ENCODE measurements at places on chromosomes 2 and 18. TPM values are rescaled to one million over a fixed set of nuclear protein-coding genes. Genes with fewer than 3 reads are reported as not detected.

Gene LRRC30
- total RNA-seq: not detected

- DNase-seq: peak; percentile 59
Observed at GRCh38 chr2:239035997-239036731, 188.3 kb downstream of the TWIST2 start.

Gene LYG1
- total RNA-seq: 0.93 TPM

GRCh38 chr2:165745916-165746315 lies 48.1 kb downstream of the GALNT3 start:
- no peak for DNase-seq

Gene ZSCAN30
- 15.0 TPM for total RNA-seq

Gene YWHAQ
- 229 TPM for total RNA-seq

Gene NIF3L1
- total RNA-seq: 18.4 TPM

Gene NEU2
- not detected for total RNA-seq

Gene FHOD3
- total RNA-seq: 0.55 TPM

GRCh38 chr2:113278073-113278741 lies 514 bp downstream of the PAX8 start:
- DNase-seq: no peak

GRCh38 chr18:14912967-14913366 lies 165.0 kb downstream of the ANKRD30B start:
- no peak for DNase-seq

DNA sequence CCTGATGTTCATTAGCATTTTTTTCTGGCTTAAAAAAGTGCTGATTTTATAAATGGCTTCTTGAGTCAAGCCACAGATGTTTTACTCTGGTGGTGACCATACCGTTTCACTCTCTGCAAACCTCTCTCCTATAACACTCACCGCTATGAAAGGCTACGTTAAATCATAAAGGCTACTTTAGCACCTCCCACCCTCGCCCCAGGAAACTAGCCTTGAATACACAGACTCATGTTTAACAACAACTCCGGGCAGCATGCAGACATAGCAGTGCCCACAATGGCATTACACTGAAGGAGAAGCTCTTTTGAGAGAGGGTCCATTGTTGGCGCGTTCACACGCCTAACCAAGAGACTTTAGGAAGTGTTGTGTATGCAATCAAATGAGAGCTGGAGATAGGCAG lies 5.6 kb downstream of the MYT1L start:
- DNase-seq: no peak

Gene OSR1
- total RNA-seq: 41.5 TPM

All from left lung (tissue), 14 donors.